ENCODE measurements at places on chromosomes 3 and 15.

- no peak for DNase-seq
Observed at GRCh38 chr15:90889736-90890456, 5.6 kb downstream of the FES start.

GRCh38 chr15:86300390-86301125 lies 220.9 kb downstream of the AGBL1 start:
- no peak for DNase-seq

- DNase-seq, result no peak
Observed at GRCh38 chr3:131072845-131073244, 46.2 kb downstream of the NEK11 start.

DNA sequence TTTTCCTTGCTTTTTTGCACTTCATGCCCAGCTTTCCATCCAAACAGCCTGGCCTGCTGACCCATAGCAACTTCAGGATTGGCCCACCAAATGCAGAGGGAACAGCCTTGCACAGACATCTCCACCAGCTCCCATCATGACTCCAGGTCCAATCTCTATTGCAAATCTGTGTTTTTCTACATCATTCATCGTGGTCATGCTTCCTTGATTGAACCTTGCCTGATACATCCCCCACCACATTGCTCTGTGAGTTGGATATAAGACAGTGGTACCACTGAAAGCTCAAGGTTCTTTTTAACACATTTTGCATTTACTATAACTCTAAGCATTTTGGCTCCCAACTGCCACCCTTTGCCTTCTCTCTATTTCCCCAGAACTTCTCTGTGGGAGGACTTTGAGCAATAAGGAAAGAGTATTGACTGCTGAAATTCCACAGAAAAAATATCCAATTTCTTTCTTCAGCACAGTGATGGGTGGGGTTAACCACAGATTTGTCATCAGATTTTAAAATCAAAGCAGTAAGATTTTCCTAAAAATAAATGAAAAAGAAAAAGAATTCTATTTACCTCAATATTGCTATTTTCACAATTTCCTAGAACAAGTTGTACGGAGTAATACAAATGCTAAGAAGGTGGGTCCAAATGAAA lies 114.6 kb upstream of the GALNT15 start:
- DNase-seq, result no peak

DNA sequence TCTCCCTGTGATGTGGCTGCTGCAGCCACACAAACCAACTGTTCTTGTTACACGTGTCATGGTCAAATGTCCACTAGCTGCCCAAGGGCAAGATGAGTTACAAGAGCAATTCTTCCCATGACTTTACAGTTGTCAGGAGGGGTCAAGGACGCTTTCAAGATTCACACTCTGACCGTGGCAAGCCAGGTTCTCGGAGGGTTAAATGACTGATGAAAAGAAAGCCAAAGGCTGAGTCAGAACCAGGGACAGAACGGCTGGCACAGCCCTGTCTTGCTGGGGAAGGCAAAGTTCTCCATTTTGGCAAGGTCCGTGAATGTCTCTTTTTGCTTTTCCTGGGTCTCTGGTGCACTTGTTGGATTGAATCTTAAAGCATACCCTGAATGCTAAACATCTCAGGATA lies 364.5 kb upstream of the ICE2 start:
- DNase-seq, result no peak

DNA sequence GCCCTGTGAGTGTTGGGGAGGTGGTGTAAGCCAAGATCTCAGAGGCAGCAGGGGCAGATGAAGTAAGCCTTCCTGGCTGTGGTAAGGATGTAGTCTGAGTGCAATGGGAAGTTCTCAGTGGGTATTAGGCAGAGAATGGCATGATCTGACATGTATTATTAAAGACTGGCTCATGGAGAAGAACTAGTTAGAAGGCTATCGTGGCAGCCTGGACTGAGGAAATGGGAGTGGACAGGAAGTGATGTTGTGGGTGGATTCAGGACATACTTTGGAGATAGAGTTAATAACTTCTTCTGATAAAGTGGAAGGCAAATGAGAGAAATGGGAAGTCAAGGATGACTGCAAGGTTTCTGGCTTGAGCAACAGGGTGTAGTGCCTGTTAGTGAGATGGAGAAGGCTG lies 250.9 kb upstream of the CFAP20DC start:
- DNase-seq, result no peak

DNA sequence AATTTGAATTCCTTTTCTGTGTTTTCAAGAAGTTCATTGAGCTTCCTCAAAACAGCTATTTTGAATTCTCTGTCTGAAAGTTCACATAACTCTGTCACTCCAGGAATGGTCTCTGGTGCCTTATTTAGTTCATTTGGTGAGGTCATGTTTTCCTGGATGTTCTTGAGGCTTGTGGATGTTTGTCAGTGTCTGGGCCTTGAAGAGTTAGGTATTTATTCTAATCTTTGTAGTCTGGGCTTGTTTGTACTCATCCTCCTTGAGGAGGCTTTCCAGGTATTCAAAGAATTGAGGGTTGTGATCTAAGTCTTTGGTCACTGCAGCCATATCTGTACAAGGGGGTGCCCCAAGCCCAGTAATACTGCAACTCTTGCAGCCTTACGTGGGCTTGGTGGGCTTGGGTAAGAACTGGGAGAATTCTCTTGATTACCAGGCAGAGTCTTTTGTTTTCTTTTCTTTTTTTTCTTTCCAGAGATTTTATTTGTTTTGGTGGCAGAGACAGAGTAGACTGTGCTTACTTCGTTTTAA lies 19.3 kb upstream of the CCNDBP1 start:
- no peak for DNase-seq

GRCh38 chr3:38608961-38609360 lies 40.5 kb downstream of the SCN5A start:
- no peak for DNase-seq

- DNase-seq, result no peak
Observed at GRCh38 chr3:42960786-42961185, 18.3 kb upstream of the GASK1A start.

- no peak for DNase-seq
Observed at GRCh38 chr3:36840453-36840921, 76.1 kb upstream of the DCLK3 start.

DNA sequence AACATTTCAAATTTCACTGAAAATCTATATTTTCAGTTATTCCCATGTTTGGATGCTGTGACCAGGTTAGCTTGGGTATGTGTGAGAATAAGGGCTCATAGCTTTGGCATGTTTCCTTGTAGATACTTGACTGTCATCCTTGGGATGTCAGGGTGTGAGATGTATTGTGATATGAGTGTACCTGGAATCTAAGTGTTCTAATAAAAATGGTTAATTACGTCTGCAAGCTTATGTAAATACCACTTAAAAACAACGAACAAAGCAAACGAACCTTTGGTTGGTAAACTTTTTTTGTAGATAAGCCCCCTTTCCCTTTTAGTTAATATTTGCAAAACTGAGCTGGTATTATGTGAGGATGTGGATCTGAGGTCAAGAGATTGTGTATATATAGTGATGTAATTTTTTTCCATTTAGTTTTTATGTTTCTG lies 63.5 kb downstream of the FNDC3B start:
- DNase-seq, result no peak

DNA sequence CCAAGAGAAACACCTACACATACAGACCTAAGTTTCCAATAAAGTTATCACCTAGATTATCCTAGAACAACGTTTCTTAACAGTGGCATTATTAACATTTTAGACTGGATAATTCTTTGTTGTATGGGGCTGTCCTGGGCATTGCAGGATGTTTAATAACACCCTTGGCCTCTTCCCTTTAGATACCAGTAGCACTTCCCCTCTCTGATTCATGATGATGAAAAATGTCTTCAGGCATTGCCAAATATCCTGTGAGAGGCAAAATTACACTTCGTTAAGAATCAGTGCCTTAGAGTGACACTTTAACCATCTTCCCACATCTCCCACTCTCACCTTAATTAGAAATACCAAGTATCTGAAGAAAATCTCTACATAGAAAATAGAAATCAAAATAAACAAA lies 352.6 kb downstream of the CGGBP1 start:
- DNase-seq, result no peak

DNA sequence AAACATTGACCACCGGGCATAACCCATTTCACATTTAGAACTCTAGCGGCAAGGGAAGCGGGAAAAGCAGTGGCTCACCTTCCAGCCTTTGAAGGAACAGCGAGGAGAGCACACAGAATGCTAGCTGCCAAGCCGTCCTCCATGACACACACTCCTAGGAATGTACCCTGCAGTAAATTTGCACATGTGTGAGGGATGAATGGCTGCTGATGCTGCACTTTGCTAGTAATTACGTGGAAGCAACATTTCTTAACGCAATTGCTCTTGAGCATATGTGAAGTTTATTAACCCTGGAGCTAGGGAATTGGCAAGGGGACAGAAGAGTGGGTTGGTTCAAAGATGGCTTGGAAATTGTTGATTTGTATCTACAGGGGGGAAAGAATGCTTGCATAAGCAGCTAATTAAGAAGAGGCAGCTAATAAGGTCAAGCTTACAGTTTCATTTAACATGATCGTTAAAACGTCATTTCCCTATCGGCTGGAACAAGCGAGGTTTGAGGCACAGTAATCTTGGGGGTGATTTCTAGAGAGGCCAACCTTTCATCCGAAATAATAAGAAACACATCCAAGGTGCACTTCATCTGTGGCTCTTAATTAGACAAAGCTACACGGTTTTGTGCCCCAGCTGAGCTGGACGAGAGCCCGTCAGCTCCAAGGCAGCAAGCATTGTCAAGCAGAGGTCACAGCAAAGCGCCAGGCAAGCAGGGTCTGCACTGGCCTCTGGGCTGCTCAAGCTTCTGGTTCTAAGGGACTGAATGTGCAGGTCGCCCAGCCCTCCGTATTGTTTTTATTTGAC lies 123.4 kb downstream of the CHSY1 start:
- no peak for DNase-seq

DNA sequence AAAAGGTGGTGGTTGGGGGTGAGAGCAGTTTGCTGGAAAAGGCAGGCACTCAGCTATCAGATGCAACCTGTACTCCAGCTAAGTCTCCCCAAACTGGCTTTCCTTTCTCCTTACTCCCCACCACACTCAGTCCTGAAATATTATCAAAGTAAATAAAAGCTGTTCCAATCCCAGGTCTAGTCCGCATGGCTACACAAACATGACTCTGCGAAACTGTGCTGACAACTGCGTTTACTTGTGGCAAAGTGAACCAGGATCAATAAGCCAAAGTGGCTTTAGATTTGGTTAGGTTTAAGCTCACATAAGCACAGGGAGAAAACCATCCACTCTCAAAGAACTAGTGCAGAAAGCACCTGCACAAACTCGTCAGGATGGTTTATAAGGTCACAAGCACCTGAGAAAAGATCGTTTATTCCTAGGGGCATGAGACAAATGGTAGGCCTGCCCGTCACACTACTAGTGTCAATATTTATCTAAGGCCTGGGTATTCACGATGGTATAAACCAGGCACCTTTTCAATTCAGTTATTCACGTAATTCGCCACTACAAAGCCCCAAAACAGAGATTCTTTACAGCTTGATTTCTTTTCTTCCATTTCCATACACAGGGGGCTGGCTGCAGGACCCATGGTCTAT lies 25.3 kb downstream of the LRIG1 start:
- DNase-seq, result no peak

DNA sequence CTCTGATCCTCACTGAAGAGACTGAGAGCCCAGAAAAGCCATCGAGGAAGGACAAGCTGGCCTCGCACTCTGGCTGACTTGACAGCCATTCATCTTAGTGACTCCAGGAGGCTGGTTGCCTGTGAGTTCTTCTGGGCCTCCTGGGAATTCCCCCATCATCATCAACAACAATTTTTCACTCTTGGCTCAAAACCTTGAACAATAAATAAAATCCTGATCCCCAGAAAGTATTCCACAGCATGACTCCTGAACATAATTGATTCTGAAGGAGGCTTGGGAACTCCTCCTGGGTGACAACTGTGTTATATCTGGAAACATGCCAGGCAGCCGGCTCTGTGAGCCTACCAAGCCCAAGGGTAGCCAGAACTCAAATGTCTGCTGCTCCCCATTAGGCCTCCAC lies 188.6 kb downstream of the SHQ1 start:
- DNase-seq, result no peak

GRCh38 chr3:184429786-184430185 lies 49.9 kb downstream of the CHRD start:
- DNase-seq, result no peak

- DNase-seq, result no peak
Observed at GRCh38 chr15:90479656-90480055, 50.1 kb upstream of the CRTC3 start.

DNA sequence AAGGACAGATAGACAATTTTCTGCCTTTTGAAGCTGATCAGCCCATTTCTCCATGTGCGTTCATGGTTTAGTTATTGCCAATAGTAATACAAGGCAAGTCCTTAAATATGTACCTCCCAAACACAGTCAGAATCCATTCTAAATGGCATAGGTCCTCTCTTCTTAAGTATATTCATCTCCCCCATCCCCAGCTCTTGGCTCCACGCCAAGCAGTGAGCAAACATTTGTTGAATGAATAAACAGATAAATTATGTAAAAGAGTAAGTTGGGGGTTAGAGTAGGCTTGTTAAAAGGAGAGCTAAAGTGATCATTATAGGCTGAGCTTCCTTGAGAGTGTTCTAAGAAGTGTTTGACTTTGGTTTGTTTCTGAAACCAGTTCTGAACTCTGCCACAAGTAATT lies 241.3 kb downstream of the ITPR1 start:
- DNase-seq, result no peak

DNA sequence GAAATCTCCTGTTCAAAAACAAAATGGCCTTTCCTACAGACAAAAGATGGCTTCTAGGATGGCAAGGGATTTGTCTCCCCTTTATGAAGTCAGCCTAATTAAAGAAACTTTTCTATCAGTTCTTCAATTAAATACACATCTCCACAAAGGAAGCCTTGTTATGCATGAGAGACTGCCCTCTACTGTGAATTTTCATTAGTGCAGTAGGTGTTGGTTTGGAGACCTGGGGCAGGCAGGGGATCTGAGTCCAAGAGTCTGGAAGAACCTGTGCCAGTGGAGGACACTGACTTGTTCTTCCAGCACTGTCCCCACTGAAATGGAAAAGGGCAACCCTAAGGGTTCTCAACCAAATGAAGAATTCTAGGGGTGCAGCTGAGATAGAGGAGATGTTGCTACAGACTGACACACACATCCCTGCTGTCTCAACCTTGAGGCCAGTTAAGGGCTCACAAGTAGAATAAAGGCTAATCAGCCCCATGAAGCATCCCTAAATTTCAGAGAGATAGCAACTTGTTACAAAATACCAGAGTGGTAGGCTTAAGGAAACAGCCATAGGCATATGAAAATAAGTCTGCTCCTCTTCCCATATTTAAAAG lies 174.0 kb upstream of the PRICKLE2 start:
- DNase-seq, result no peak

GRCh38 chr3:6250167-6250566 lies 610.7 kb upstream of the GRM7 start:
- no peak for DNase-seq
